ENCODE measurements at places on chromosomes 2 and 18.

- no peak for DNase-seq
Measured at GRCh38 chr18:23922939-23923338, 91.6 kb upstream of the TTC39C start.

DNA sequence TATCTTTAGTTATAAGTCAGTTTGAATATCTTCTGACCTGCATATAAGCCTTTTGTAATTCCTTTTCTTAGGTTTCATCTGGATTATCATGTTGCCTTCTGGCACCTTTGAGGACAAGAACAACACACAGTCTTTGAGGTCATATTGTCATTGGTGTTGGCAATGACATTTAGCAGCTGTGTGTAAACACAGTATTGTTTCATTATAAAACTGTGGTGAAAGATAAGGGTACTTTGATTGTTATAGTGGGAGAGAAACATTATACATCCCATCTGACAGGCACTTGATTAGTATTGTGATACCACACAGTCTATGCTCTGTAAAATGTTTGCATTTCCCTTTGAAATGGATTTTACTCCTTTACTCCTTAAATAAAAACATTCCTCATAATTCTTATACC, 313.5 kb downstream of the RPRM start:
- DNase-seq, result no peak

DNA sequence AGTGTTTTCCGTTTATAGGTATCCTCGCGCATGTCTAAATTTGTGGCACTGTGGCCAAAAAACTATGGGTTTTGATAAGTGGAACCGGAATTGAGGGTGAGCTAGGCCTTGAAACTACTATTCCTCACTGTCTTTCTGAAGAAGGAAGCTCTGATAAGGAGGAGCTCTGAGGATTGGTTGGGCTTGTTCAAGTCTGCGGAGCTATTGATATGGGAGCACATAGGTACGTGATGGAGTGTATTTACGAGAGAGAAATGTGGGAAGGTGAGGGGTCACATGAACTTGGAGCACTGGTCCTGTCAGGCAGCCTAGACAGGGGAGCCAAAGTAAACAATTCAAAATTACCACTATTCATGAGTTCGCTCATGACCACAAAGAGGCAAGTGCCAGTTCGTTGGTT, 131.4 kb downstream of the BABAM2 start:
- DNase-seq, result no peak

GRCh38 chr2:200305797-200306195, 697 bp upstream of the SPATS2L start:
- peak; percentile 58 for DNase-seq

- DNase-seq, result no peak
Measured at GRCh38 chr18:6728331-6728730, 1.2 kb upstream of the ARHGAP28 start.

- no peak for DNase-seq
Measured at GRCh38 chr18:4058179-4058578, 396.9 kb downstream of the DLGAP1 start.

GRCh38 chr18:70469916-70470315, 181.1 kb downstream of the SOCS6 start:
- DNase-seq, result no peak

GRCh38 chr2:46434851-46435273, 44.5 kb upstream of the TMEM247 start:
- peak; percentile 48 for DNase-seq

DNA sequence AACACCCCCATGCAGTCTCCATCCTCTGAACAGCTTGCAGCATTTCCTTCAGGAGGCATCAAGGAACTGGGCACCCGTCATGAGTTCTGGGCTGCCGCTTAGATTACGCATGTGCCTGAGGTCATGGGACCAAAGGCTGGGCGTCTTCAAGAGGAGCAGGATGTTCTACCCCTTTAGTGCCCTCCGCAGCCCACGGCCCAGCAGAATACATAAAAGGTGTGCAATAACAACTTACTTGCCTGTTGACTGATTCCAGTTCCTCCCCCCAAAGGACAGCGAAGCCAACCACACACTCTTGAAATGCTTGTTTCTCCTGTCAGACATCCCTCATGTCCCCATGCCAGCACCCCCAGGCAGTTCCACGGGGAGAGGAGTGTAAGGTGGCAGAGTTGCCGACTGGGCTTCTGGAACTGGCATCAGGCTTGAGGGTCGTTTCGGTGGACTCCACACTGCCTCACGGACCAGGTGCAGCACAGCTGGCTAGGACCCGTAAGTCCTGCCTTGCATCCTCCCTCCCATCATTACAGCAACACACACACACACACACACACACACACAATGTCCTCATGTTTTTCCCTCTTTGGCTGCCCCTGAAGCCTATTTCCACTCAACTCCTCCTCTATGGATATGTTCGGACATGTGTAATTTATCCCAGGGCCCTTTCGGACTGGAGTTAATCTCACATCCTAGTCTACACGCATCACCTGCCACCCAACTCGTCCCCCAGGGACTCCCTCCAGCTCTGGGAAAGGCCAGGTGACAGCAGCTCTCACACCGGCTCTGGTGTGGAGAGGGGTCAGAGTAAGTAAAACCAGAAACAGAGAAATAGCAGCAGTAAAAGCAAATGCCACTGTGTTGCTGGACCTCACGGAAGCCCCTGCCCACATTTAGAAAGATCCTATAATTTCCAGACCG, 200.7 kb downstream of the BCL11A start:
- no peak for DNase-seq

DNA sequence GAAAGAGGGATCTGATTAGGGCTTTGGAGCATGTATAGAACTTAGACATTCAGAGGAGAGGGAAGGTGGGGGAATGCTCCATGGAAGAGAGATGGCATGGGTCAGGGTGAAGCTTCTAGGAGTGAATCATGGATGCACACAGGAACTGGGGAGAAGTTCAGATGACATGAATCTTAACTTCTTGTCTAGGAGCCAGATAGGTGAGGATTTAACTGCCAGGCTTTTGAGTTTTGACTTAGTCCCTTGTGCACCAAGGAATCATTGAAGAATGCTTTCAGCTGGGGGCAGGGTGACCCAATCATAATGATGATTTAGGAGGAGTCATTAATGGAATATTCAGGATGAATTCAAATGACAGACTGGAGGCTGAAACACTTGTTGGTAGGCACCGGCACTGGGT, 48.7 kb downstream of the ACYP2 start:
- DNase-seq, result no peak

- DNase-seq, result no peak
Measured at GRCh38 chr18:48649231-48649630, 110.4 kb downstream of the CTIF start.

DNA sequence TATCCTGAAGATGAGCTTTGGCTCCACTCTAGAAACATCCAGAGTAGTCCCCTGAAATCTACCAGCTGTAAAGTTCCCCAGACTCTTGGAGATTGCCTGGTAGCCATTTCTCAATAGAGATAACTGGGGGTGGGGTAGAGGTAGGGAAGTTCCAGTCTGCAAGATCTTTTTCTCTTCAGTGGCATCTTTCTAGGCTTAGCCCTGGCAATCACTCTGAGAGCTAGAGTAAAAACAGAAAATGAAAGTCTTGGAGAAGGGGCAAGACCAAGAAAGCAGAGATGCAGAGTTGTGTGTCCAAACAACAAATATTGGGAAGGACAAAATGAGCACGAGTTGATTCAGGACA, 41.8 kb upstream of the LCLAT1 start:
- no peak for DNase-seq

DNA sequence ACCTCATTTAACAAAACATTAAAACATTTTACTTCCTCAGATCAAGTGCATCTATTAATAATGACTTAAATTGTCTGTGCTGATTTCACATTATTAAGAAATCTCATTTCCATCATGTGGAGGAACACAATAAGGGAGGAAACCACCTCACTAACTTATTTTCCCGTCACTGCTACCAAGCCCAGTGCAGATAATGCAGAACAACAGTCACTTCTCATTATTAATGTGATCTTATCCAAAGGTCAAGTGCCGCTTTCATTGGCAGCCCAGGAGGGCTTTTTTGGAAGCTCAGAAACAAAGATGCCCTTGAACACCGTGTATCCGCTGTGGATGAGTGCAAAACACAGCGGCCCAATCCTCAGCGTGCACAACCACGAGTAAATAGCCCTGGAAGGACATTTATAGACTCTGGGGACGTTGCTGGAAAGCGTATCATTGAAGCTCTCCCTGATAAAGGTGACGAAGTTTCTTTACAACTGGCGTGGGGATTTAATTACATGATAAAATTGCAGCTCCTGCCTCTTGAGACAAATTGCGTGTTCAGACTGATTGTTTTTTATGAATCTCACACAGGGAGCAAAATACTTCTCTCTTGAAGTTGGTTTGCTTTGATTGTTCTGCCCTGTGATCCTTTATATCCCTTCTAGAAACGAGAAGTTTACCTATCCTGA, 13.2 kb downstream of the ASB18 start:
- no peak for DNase-seq

GRCh38 chr2:54606393-54606958, 117.0 kb upstream of the EML6 start:
- peak; percentile 48 for DNase-seq

- DNase-seq, result no peak
Measured at GRCh38 chr18:48850822-48851598, 99.8 kb downstream of the SMAD7 start.

DNA sequence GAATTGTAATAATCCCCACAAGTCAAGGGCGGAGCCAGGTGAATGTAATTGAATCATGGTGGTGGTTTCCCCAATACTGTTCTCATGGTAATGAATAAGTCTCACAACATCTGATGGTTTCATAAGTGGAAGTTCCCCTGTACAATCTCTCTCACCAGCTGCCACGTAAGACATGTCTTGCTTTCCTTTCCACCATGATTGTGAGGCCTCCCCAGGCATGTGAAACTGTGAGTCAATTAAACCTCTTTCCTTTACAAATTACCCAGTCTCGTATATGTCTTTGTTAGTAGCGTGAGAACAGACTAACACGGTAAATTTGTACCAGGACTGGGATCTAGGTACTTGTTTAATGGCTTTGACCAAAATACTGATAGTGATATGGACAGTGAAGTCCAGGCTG, 744.3 kb upstream of the REG3G start:
- no peak for DNase-seq
